Retina (tissue), 1 donor: ENCODE measurements at places on chromosomes 7 and 10.

DNA sequence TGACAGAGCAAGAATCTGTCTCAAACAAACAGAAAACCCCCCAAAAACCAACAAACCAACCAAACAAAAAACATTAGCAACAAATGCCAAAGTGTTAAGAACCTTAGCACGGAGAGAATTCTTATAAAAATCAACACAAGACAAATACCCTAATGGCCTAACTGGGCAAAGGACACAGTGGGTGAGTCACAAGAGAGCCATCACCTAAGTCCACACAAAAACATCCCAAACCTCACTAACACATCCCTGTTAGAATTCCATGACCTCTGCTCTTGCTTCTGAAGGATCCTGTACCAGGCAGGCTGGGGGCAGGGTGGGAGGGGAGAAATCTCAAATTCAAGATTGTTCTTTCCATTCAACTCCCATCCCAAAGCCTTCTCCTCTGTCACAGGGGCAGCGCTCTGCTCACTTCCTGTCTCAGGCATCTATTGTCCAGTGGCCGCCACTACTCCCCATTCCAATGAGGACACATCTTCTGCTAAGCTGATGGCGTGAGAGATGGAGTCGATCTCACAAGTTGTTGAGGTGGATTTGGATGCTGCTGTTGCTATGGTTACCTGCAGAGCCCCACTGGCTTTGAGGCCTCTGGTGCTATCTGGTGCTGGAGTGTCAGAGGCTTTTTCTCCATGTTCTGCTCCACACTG lies 9.2 kb downstream of the IL15RA start:
- DNase-seq = no peak

DNA sequence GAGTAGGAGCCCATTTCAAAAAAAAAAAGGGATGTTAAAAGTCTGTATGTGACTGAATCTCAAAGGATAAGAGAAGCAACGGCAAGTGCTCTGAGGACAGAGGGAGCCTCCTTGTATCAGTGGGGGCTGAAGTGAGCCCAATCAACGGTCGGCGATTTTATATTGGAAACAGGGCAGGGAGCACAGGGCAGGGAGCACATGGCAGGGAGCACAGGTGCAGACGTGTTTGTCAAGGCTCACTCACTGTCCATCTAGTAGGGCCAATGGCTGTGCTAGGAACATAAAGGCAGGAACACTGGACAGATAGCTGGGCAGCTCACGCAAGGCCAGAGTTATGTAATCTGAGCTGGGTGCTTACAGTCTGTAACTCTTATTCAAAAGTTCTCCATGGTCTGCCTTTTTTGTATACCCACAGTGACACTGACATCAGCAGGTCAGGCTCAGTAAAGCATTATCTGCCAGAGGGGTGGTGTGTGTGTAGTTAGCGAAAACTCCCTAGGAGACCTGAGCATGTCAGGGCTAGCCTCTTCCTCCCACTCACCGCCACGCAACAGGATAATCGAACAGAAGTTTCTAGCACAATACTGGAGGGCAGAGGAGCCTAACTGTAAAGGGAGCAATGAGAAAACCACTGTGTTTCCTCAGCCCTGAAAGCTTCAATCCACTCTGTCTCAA lies 15.4 kb downstream of the AKR1B1 start:
- DNase-seq = no peak

GRCh38 chr10:114544045-114544659 lies 113.9 kb downstream of the ABLIM1 start:
- no peak for DNase-seq

GRCh38 chr7:33799766-33800165 lies 105.6 kb upstream of the BMPER start:
- DNase-seq = no peak

DNA sequence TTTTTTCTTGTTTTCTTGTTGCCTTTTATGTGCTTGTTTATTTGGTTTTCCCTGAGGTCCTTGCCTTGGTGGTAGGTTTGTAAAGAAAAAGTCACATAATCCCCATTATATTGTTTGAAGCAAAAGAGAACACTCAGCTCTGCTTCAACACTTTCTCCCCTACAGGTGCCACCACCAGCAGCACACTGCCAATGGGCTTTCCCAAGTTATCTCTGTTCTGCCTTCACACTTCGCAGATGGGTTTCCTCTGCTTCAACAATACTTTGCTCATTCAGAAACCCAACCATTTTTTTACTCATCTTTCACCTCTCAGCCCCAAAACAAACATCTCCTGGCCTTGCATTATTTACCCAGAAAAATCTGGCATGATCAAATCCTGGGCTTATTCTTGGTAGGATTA lies 375.1 kb upstream of the TEX47 start:
- DNase-seq = no peak

GRCh38 chr10:127151981-127152699 lies 44.3 kb downstream of the INSYN2A start:
- DNase-seq = no peak

- no peak for DNase-seq
These were observed 9.6 kb downstream of the GRID1 start for GRCh38 chr10:86357041-86357440.

DNA sequence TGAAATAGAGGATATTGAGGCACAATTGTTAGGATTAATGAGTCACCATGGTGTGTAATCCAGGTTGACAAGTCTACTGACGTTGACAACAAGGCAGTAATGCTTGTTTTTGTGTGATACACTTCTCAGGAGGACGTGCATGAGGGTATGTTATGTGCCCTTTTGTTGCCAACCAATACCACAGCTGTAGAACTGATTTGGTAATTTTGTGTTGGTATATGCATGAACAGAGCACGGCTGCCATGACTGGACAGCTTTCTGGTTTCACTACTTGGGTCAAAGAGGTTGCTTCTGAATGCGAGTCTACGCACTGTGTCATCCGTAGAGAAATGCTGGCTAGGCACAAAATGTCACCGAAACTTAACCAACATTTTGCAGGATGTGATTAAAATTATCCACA lies 32.9 kb downstream of the PHTF2 start:
- DNase-seq = no peak

DNA sequence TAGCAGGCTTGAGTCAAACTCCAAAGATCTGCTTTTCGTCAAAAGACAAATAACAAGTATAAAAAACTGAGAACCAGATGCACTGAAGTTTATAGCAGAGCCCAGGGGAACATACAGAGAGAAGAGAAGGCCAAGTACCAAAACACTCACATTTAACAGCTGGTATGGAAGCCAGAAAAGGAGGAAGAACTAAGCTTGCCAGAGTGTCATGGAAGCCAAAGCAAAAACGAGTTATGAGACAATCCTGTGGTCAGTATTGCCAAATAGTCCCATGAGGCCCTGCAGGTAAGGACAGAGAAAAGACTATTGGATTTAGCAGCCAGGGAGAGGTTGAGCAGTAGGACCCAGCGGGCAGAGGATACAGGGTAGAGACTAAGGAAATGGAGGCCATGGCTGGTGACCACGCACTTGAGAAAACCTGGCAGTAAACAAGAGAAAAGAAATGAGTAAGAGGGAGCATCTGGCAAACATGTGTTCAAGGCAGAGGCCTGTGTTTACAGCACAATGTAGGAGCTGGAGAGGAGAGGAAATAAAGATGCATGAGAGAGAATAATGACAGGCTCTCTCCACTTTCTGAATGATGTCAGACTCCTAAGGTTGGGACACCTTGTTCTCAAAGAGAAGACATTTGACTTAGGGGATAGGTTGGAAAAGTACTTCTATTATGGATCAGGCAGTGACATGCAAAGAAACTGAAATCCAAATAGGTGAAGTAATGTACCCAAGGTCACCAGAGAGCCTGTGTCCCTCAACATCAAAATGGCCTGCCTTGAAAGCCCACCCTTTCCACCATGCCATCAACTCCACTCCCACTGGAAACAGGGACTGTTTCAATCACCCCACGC lies 9.1 kb downstream of the CREB3L2 start:
- no peak for DNase-seq

DNA sequence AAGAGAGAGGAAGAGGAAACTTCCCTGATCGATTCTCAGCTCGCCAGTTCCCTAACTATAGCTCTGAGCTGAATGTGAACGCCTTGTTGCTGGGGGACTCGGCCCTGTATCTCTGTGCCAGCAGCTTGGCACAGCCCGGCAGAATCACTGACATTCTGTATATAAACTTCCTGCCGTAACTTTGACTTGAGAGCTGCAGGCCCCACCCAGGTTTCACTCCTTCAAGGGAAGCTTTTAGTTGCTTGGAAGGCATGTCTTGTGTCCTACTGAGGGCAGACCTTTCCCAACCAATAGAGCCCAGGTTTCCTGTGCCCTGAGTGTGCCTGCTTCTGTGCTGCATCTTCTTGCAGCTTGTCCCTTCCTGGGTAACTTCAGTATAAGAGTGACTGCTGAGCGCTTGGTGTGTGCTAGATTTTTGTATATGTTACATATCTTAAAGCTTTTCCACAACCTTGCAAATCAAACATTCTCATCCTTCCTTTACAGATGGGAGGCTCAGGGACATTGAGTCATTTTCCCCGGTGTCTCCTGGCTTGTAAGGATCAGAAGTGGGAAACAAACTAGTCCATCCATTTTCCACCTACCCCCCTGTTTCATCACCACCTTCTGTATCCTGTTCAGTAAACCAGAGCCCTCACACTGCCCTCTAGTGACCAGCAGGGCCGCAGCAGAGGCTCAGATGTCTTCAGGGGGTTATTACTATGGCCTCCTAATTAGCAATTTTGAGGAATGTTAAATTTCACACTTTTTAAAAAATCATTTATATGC lies 225.2 kb upstream of the PRSS58 start:
- DNase-seq = no peak
